ENCODE measurements at places on chromosomes 3 and 15. TPM values are rescaled to one million over a fixed set of nuclear protein-coding genes. Genes with fewer than 3 reads are reported as not detected.

DNA sequence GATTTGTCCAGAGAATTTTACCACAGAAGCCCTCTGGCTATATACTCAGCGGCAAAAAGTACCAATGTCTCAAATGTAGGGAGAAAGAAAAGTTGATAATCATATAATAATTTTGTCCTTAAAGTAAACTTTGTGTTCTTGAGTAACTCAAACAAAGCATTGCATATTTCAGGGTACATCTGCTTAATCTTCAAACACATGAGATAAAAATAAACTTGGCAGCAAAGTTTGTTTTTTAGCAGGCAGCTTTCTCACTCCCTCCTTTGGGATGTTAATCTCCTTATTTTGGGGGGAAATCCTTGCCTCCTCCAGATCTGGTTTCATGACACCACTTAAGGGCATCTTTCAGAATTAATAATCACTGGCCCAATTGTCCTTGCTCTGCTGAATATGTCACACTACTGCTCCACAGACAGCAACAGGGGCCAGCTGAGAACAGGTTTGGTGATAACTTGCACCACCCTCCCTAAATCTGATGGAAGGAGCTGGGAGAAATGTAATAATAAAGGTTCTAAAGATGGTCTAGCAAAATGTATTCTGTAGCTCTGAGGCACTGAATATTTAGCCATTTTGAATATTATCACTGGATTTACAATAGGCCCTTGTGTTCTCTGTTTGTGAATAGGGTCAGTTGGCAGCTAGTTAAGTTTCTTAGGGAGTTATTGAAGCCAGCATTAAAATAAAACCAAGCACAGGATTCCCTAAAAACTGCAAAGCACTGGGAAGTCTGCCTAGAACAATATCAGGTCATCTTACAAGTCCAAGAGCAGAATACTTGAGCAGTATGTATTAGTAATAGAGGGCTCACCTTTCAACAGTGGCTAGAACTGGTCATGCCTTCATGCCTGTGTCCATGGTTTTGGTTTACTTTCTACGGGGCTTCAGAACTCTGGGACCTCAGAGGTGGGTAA is 79.2 kb downstream of the EFL1 start:
- DNase-seq: peak; percentile 96

DNA sequence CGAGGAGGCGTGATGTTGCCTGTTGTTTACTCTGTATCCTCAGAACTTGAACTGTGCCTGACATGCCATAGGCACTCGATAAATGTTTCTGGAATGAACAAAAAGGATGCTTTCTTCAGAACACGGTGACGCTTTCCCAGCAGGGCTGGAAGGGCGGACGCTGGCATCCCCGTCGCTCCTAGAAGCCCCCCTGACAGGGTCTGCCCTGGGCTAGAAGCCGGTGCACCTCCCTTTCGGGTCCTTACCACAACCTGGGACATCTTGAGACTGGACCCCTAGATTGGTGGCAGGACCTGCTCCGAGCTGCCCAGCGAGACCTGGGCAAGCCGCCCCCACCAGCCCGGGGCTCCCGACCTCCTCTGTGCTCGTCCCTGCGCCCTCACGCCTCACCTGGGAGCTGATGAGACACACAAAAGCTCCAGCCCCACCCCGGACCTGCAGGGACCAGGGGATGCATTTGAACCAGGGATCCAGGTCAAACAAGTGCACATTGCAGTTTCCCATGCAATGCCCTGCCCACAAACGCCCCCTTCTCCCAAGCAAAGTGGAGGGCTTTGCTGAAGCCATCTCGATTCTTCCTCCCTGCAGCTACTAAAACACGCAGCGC is 131.2 kb upstream of the MEF2A start:
- no peak for DNase-seq

DNA sequence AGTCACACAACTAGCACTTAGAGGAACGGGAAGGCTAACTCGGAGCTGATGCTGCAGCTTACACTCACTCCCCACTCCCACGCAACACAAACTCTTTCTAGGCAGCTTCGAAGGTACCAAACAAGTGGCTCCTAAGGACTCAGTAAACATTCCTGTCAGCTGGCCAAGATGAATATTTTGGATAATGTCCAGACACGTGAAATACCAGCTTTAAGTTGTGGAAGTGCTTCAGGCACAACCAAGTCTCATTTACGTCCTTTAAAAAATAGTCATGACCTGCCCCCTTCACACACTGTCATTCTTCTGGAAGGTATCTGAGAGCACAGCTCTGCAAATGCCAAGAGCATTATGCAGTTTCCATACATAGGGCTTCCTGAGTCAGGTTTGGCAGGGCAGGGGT is 1005.9 kb upstream of the CFAP20DC start:
- peak; percentile 26 for DNase-seq

- DNase-seq: no peak
These were observed 1.2 kb downstream of the PFKFB4 start for GRCh38 chr3:48555231-48555948.

Gene CCPG1
- total RNA-seq: 18.9 TPM

Gene GNL3
- 66.0 TPM for total RNA-seq

- DNase-seq: no peak
These were observed 192.3 kb downstream of the IGSF11 start for GRCh38 chr3:118842147-118842863.

Gene SLC33A1
- total RNA-seq: 34.4 TPM

Gene LRRC31
- not detected for total RNA-seq

GRCh38 chr3:53503195-53503594 is 8.8 kb downstream of the CACNA1D start:
- DNase-seq: no peak

DNA sequence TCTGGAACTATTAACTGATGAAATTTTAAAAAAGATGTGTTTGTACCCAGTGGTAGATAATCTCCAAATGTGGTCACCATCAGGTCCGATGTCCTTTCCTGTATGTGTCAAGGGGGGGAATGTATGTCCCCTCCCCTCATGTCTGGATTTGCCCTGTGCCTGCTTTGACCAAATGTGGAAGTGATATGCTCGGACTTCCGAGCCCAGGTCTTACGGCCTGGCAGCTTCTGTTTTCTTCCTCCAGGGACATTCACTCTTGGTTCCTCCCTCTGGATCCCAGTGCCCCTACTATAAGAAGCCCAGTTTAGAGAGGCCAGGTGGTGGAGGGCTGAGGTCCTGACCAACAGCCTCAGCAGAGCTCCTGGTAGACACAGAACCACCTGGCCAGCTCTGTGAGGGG is 75.5 kb downstream of the CCR1 start:
- no peak for DNase-seq

DNA sequence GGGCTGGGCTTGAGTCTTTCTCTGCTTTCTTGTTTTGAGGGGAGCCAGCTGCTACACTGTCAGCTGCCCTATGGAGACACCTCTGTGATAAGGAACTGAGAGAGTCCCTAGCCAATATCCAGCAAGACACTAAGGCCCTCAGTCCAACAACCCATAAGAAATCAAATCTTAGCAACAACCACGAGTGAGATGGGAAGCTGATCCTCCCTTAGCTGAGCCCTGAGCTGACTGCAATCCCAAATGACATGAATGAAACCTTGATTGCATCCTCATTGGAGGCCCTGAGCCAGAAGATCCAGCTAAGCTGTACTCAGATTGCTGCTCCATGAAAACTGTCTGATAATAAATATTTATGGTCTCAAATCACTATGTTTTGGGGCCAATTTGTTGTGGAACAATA is 302.1 kb upstream of the MME start:
- peak; percentile 24 for DNase-seq

Gene HDC
- total RNA-seq: not detected
